Naive thymus-derived CD8-positive, alpha-beta T cell (primary cell): ENCODE measurements at places on chromosomes 12 and 14. TPM values are rescaled to one million over a fixed set of nuclear protein-coding genes. Genes with fewer than 3 reads are reported as not detected.

The TPH2 gene
- total RNA-seq: not detected

The P3H3 gene
- 9.7 TPM for total RNA-seq

The CLEC4D gene
- total RNA-seq: not detected

The KLRD1 gene
- 5.0 TPM for total RNA-seq

The DHRS2 gene
- total RNA-seq: not detected

The CEP170B gene
- 4.6 TPM for total RNA-seq

The PITPNM2 gene
- 36.9 TPM for total RNA-seq

The GYS2 gene
- total RNA-seq: not detected

The MMP19 gene
- total RNA-seq: not detected

The NID2 gene
- not detected for total RNA-seq

The HCAR3 gene
- not detected for total RNA-seq

The PDZRN4 gene
- not detected for total RNA-seq

The ZNF641 gene
- total RNA-seq: 36.8 TPM

The RHEBL1 gene
- total RNA-seq: 4.3 TPM

The DTX1 gene
- 2.8 TPM for total RNA-seq

The SDR9C7 gene
- not detected for total RNA-seq

The CSRP2 gene
- not detected for total RNA-seq
